ENCODE measurements at places on chromosomes 1 and 21.
A peak's percentile ranks its signal among the peaks of the same experiment; 100 is the strongest.

GRCh38 chr21:16011719-16012118, 281.9 kb downstream of the USP25 start:
- DNase-seq = no peak

DNA sequence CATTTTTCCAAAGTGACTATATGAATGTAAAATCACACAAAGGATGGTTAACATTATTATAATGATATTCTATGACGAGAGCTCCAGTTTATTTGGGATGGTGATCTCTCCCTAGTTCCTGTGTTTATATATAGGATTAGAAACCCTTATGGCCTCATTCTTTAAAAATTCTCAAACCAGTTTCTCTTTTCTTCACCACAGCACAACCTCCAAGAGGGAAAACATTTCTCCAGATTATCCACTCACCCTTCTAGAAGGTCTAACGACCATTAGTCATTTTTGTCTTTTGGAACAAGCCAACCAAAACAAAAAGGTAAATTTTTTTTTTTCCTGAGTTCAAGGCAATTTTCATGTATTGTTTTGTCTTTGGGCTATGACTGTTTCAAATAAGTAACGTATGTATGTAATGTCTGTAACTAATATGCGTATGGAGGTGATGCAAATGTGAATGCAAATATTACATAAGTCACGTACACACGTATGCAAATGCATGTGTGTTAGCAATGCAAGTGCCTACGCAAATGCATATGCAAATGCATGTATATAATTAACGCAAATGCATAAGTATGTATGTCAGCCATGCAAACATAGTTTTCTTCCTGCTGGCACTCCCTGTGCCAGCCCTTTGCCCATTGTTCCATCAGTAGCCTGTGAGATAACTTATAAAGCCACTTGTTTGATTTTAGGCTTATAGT, 72.5 kb upstream of the MORC3 start:
- no peak for DNase-seq

- no peak for DNase-seq
Observed at GRCh38 chr1:203082571-203083462, 3.0 kb downstream of the MYOG start.

DNA sequence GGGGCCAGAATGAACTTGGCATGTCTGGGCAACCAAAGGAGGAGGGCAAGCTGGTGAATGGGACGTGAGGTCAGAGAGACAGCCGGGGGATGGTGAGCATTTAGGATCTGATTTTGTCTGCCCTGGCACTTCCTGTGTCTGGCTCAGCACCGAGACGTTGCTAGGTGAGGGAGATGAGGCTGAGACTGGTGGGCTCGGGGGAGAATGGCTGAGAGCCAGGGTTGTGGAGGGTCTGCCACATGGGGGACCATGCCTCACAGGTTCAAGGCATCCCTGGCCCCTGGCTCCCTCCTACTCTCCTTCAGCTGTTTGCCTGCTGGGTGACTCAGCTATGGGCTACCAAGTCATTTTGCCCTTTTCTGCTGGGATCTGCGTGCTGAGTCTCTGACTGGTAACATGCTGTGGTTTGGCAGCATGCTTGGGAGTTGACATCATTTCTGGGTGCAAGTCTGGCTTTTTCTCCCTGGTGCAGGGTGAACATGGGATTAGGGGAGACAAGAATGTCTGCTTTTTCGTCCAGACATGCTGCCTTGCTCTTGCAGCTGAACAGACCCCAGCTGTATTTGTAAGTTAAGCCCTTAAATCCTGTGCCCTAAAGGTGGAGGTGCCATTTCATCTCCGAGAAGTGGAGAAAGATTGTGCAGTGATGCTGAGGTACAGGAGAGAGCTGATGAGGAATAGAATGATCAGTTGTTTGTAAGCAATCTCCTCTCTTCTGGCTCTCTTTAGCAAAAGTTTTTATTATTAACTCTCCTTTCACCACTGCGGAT, 17.6 kb downstream of the GALNT2 start:
- peak; percentile 93 for DNase-seq

- no peak for DNase-seq
Observed at GRCh38 chr1:228778466-228778865, 43.2 kb downstream of the RHOU start.

DNA sequence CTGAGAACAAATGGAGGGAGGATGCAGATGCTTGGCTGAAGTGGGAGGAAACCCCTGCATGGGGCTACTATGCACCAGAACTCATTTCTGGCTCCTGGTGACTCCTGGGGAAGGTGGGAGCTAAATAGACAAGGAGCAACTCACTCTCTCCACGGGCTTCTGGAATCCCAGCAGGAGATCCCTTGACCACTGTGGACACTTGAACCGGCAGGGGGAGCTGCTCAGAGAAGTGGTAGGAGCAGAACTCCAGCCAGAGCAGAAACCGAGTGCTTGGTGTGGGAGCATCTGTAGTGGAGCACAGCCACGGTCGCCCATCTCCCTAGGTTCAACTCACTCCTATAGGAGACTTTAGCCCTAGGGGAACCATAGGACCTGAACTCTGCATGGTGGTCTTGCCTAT, 205.6 kb upstream of the GJB5 start:
- DNase-seq = no peak

GRCh38 chr1:165958306-165958705, 130.9 kb downstream of the UCK2 start:
- DNase-seq = no peak

DNA sequence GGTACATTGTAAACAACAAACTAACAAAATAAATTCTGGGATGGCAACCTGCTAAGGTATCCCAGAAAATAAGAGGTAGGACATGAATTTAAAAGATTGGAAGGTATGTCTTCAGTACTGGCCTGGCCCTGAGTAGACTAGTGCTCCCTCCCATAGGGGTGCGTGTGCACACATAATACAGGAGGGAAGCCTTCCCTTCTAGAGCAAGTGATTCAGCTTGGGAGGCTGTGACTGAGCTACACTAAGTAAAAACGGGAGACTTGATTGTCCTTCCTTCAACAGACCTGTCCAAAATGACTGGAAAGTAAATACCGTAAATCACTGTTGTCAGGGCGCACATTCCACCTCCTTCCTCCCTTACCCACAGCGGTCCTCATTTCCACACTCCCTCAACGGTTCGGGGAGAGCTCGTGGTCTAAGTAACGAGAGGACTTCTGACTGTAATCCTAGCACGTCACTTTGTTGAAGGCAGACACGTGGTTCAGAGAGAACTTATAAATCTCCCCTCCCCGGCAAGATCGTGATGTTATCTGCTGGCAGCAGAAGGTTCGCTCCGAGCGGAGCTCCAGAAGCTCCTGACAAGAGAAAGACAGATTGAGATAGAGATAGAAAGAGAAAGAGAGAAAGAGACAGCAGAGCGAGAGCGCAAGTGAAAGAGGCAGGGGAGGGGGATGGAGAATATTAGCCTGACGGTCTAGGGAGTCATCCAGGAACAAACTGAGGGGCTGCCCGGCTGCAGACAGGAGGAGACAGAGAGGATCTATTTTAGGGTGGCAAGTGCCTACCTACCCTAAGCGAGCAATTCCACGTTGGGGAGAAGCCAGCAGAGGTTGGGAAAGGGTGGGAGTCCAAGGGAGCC, at the start of gene TGFB2:
Gene TGFB2, plus strand, starts transcription at position 523 of the 859 bp plus-strand sequence. CDS start 1,366 bp downstream, outside the sequence.
- DNase-seq = no peak

All from GM04503 (cell line).